ENCODE measurements at places on chromosomes 16 and 17.

DNA sequence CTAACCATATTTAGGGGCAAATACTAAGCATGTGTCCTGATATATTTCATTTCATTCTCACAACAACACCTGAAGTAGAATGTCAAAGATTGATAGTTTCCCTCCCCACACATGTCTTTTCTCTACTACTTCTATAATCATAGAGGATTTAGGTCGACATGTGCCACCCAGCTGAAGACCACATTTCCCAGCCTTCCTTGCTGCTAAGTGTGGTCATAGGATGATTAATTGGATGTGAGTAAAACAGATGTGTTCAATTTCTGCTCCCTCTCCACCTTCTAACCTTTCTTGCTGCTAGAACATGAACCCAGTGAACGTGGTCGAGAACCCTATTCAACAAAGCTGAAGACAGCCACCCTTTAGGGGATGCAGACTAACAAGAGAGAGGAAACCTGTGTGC, 18.8 kb upstream of the HLF start:
- DNase-seq: no peak

DNA sequence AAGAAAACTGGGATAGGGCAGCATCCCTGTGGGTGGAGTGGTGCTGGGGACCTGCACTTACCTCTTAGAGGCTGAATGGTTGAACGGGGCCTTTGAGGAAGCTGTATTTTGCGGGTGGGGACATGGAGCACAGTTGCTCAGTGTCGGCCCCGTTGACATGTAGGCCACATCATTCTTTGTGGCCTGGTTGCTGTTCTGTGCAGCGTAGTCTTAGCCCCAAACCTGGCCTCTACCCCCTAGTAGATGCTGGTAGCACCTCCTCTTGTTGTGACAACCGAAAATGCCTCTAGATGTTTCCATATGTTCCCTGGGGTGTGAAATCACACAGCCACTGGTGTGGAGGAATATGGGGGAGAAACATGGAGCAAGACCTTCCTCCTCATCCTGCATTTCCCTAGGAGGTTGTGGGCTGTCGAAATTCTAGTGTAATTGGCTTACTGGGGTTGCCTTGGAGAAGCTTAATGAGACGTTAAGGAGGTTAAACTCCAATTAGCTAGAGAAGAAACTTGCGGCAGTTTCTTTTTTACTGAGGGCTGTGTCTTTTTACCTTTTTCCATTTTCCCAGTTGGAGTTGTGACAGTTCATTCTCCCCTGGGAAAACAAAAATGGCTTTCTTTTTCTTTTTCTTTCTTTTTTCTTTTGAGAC, 9.4 kb downstream of the ABCC1 start:
- no peak for DNase-seq

- no peak for DNase-seq
Observed at GRCh38 chr16:13150181-13150885, 248.9 kb downstream of the SHISA9 start.

GRCh38 chr16:51630076-51630475, 479.0 kb upstream of the SALL1 start:
- DNase-seq: no peak

DNA sequence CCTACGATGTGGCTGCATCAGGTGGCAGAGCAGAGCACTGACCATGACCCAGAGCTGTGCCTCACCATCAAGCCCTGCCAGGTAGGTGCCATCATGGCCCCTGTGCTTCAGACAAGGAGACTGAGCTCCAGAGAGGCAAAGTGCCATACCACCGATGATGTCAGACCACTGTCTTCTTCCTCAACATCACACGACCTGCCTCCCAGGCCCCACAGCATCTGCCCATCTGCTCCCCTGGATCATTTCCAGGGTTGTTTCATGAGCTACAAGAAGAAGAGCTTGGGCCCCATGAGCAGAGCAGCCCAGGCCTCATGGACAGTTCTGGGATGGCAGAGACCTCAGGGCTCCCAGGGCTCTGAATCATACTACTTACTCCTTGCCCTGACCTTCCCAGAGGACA, 9.9 kb downstream of the XYLT1 start:
- no peak for DNase-seq

DNA sequence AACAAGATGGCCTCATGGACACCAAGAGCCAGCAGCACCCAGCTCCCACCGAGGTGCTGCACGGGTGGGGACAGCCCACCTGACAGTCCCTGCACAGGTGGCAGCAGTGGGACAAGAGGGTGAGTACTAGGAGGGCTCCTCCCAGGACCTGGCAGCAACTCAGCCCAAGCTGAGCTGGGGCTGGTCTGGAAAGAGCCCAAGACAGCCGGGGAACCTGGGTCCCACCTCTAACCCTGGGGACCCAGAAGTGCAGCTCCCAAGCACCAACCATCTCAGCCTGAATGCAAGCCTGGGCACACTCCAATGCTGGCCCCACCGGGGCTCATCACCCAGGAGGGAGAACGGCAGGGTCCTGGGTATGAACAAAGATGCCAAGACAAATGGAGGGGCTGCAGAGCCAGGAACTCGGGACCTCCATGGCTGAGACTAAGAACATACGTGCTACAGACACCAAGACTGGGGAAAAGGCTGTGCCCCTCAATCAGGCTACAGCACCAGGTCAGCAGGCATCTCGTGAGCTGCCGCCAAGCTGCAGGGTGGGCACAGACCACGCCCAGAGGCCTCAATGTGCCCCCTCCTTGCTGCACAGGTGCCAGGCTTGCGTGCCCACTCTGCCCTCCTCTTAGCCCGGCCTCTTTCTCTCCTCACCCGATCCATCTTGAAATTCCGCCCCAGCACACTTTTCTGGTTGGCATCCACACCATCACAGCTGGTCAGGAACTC, 37.5 kb upstream of the GSG1L start:
- no peak for DNase-seq

- no peak for DNase-seq
Observed at GRCh38 chr16:3101018-3101840, 2.1 kb upstream of the ZSCAN10 start.

GRCh38 chr16:67723151-67723910, 4.2 kb upstream of the GFOD2 start:
- no peak for DNase-seq

DNA sequence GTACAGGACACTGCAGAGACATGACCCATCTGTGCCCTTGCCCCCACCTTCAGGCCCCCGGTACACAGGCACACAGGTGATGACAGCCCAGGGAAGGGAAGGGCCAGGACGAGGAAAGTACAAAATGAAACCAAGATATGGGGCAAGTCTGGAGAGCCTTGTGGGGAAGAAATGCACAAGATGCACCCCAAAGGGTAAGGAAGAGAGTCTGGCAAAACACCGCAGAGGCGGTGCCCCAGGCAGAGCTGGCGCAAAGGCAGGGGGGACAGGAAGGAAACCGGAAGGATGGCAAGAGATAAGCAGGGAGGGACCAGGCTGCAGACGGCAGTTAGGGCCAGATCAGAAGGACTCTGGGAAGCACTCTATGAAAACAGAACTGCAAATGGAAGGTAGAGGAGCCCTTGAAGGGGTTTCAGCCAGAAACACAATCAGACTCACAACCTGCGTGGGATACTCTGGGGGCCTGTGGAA, 81.4 kb downstream of the SLC39A11 start:
- DNase-seq: no peak

DNA sequence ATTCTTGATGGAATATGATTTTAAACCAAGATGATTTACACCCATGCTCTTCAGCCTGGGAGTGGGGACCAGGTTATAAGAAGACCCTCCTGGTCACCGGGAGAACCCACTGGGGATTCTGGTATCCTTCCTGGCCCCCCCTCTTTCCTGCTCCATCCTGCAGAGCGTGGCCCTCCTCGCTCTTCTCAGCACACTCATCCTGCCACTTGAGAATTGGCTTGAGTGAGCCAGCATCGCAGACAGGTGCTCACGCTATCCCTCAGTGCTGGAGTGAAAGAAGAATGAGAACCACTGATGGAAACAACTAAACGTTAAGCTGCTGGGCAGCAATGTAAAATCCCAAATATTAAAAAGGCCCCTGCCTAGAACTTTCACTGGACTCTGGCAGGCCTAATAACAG, 98.0 kb downstream of the CYTH1 start:
- DNase-seq: no peak

DNA sequence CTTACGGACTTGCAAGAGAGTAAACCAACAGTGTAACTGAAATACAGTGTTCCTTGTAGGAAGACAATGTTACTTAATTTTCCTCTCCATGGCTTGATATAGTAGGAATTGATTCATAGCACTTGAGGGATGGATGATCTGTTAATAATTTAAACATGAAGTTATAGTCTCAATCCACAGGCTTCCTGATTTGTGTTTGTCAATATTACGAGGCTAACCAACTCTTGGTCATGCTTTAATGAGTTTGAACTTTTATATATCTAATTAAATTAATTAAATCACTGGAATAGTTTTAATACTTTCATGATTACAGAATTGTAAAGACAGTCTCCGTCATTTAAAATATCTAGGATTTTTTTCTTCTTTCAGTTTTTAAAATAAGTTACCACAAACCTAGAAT, 112.0 kb upstream of the HAS3 start:
- no peak for DNase-seq

DNA sequence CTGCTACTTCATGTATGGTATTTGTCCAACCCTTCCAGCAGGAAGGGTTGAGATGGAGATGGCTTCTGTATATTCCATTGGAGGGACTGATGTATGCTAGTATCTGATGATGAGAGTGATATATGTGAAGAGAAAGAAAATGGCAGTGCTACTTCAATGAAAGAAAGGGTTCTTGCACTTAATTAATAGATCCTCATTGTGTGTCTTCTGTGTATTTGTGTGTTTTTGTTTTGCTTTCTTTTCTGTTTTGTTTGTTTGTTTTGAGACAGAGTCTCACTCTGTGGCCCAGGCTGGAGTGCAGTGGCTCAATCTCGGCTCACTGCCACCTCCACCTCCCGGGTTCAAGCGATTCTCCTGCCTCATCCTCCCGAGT, 61.2 kb upstream of the CRYM start:
- DNase-seq: no peak

Data from caudate nucleus (tissue), 63 donors.